ENCODE measurements at places on chromosomes 3 and 15.

GRCh38 chr3:52860424-52860768 lies 25.6 kb upstream of the MUSTN1 start:
- DNase-seq = no peak

- DNase-seq = no peak
Measured at GRCh38 chr3:136106101-136106500, 90.0 kb downstream of the MSL2 start.

DNA sequence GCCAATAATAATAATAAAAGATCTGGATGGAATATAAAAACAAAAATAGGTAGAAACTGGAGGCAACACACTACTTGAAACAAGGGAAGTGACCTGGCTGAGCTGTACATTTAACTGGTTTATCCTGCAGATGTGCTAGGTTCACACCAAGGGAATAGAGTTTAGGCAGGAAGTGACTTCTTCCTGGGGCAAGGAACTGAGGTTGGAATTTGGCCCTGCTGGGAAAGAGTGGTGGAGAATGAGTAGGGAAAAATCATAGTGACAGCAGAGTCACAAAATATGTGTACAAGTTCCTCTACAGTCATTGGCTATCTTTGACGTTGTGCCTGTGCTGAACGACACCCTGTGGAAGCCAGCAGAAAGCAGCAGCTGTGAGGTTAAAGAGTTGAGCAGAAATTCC lies 44.1 kb downstream of the ARHGAP11B start:
- DNase-seq = no peak

- DNase-seq = no peak
Measured at GRCh38 chr3:153069598-153070510, 92.2 kb upstream of the RAP2B start.

- no peak for DNase-seq
Measured at GRCh38 chr3:32632533-32633265, 52.3 kb upstream of the CNOT10 start.

DNA sequence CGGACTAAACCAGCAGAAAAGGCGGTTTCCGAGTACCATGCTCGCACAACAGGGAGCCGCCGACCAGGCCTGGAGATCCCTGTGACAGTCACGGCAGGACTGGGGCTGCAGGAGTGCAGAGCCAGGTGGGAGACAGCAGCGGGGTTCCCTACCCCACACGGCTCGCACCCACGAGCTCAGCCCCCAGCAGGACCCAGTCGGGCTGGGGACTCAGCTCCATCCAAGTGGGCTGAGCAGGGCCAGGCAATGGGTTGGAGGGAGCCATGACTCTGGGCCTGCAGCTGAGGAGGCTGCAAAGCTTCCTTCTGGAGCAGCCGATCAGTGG lies 15.8 kb downstream of the XXYLT1 start:
- DNase-seq = no peak

- DNase-seq = no peak
Measured at GRCh38 chr3:41202834-41203345, 3.6 kb downstream of the CTNNB1 start.

GRCh38 chr15:71338265-71338664 lies 223.0 kb downstream of the THSD4 start:
- DNase-seq = no peak

- no peak for DNase-seq
Measured at GRCh38 chr15:38565287-38565670, 665 bp upstream of the RASGRP1 start.
